ENCODE measurements at places on chromosomes 1 and 21.

GRCh38 chr1:7607097-7607496 is 164.0 kb upstream of the VAMP3 start:
- DNase-seq: no peak

- no peak for DNase-seq
Measured at GRCh38 chr1:116559304-116559761, 11.5 kb downstream of the CD58 start.

- no peak for DNase-seq
Measured at GRCh38 chr1:243710467-243710866, 139.6 kb downstream of the AKT3 start.

DNA sequence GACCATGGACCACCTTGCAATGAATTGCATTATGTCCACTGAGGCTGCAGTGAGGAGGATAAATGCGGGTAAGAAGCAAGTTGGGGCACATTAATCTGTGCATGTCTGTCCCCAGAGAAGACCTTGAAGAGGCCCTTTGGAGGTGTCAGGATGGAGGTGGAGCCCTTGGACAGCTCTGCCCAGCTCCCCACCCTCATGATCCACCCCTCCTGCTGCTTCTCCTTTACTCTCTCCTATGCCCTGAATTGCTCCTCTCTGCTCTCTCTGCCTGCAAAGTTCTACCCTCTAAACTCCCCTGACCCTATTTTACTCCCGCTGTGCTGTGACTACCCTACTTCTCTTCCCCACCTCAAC is 292.4 kb upstream of the USP24 start:
- no peak for DNase-seq

- DNase-seq: no peak
Measured at GRCh38 chr1:21324368-21325141, 34.3 kb upstream of the ECE1 start.

DNA sequence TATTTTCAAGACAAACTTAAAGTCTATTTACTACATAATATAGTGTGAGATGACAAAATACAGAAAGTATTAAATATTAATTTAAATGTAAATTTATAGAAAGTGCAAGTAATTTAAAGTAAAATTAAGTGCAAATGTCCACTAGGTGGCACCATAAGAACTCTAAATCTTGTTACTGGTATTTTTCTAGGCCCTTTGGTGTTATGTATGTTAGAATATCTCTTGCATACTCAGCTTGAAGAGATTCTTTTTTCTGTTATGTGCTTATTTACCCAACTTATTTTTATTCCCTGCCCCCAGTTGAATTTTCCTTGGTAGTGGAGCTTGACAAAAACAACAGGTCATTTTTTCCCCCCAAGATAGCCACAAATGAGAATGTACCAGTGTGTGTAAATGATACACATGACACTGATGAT is 71.5 kb downstream of the RPS6KC1 start:
- DNase-seq: peak; percentile 72

Measured in NCI-H2081 (cell line).